PC-3 (cell line): ENCODE measurements at places on chromosomes 4 and X.

DNA sequence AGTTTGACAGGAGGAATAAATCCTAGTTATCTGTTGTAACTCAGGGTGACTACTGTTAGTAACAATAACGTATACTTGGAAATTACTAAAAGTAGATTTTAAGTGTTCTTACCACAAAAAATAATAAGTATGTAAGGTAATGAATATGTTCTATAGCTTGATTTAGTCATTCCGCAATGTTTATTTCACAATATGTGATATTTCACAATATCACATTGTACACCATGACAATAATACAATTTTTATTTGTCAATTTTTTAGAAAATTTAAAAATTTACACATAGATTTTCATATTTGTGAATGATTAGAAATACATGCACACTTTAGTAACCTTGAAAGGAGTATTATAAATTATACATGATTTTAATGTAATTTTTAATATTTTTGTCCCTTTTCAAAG is 812.7 kb upstream of the FTHL17 start:
- DNase-seq, result no peak

DNA sequence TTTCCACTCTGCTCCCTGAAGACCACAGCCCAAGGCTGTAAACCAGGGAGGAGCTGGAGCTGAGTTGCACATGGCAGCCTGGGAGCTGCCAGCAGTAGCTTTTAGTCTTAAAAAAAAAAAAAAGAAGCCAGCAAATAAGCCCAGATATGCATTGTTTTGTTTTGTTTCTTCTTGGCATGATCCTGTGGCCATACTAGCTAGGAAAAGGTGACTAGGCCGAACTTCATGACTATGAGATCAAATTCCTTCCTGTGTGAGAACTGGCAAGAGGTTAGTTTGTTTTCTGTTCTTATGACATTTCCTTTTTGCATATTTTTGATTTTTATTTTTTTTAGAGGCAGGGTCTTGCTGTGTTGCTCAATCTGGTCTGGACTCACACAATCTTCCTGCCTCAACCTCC is 323.3 kb downstream of the DCTD start:
- DNase-seq, result no peak

DNA sequence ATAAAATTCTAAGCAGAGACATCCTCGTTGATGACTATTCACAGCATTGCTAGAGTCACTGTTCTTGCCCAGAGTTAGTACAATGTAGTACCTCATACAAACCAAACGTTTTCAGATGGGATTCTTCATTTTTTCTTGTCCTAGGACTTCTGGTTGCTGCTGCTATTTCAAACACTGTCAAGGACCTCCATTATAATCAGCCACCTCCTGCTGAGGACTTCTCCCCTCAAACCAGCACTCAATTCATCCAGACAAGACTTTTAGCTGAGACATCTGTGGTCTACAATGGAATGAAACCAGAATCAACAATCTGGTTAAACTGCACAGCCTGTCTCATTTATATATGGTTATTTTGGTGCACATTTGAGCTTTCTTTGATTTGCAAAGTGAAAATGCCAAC is 1008.8 kb downstream of the STPG2 start:
- DNase-seq, result no peak

DNA sequence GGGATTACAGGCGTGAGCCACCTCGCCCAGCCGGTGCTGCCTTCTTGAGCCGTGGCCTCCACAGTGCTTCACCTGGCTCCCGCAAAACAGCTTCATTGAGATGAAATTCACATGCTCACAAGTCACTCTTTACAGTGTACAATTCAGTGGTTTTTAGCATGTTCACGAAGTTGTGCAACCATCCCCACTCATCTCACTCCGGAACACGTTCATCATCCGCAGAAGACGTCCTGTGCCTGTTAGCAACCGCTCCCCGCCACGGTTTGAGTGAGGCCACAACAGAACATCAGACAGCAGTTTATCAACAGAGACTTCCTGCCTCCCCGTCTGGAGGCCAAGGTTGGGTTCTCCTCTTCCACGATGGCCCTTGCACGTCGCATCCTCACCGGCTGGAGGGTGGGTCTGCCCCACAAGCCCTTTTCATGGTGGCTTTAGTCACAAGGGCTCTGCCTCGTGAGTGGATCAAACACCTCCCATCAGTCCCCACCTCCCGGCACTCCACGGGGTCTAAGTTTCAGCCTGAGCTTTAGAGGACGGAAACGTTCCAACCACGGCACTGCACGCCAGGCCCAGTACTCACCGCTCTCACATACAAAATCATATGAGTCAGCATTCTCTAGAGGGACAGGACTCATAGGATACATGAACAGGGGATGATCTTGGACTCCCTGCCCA is 29.6 kb upstream of the SPON2 start:
- DNase-seq, result no peak

- peak; percentile 78 for DNase-seq
These were observed at the start of gene SLC10A7 for GRCh38 chr4:146521541-146522097. Gene SLC10A7 (minus strand): TSS chr4:146521940. CDS start chr4:146521717, 223 bp downstream.

GRCh38 chrX:20414762-20415445 is 148.2 kb upstream of the RPS6KA3 start:
- DNase-seq, result no peak

- DNase-seq, result peak; percentile 69
These were observed 11.9 kb upstream of the AREG start for GRCh38 chr4:74433043-74433442.

DNA sequence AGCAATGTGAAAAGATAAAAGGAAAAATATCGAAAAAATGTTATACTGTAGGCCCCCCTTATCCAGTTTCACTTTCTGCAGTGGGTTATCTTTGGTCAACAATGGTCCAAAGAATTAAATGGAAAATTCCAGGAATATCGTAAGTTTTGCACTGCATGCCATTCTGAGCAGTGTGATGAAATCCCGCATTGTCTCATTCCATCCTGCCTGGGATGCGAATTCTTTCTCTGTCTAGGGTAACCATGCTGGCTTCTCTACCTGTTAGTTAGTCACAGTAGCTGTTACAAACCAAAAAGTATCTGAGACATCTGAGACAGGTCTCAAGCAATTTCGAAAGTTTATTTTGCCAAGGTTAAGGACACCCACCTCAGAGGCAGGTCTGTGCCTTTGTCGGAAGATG is 170.3 kb downstream of the COX18 start:
- DNase-seq, result no peak

- DNase-seq, result no peak
These were observed 2.8 kb downstream of the ERVMER34-1 start for GRCh38 chr4:52748432-52748831.

DNA sequence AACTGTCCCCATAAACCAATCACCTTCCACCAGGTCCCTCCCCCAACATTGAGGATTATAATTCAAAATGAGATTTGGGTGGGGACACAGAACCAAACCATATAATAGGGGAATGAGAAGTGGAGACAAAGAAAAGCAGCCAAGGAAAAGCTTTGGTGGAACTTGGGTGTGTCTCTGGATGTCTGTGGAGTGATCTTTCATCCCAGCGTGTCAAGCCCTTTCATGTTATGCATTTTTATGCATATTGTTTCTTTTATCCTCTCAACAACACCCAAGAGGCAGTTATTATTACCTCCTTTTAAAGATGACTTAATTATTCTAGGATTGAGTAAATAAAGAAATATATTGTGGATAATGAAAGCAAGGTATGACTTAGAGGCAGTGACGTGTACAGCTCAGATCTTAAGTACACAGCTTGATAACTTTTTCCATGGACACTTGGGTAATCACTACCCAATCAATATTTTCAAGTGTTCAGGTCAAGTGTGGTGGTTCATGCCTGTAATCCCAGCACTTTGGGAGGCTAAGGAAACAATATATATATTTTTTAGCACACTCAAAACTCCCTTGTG is 42.6 kb upstream of the HOPX start:
- DNase-seq, result no peak
